Activated naive CD8-positive, alpha-beta T cell treated with anti-CD3 and anti-CD28 coated beads, Interleukin-2, amount 50 U/mL, for 24 hours (primary cell): ENCODE measurements at places on chromosomes 5 and 9.

- DNase-seq, result no peak
Measured at GRCh38 chr9:89715318-89715858, 110.6 kb downstream of the GADD45G start.

DNA sequence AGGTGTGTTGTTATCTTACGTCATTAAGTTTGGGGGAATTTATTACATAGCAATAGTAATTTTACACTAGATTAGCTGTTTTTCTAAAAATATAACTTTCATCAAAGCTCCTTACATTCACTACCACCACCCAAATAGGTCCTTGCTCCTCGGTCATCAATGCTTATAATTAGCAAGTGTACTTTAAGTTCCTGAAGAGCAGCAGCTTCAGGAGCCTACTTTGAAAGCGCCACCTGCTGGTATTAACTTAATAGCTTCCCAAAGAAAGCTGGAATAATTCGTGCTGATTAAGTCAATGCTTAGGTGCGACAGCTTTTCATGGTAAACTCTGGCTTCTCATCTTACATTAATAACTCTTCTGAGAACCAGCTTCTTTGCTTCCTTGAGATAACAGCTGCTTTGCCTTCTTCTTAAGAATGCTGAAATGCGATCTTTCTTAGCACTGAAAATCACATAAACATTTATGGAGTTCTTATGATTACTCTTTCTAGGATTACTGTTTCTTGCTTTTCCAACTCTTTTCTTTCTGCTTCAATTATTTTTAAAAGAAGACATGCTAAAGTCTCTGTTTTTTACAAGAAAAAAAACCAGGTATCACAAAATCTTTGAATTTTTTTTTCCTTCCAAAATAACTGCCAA lies 10.0 kb upstream of the C5 start:
- no peak for DNase-seq

- DNase-seq, result no peak
Measured at GRCh38 chr9:99919930-99920329, 13.5 kb downstream of the STX17 start.

- DNase-seq, result no peak
Measured at GRCh38 chr9:109408759-109409462, 88.1 kb upstream of the EPB41L4B start.
